Right lobe of liver (tissue), 6 donors: ENCODE measurements at places on chromosomes 11 and 22. TPM values are rescaled to one million over a fixed set of nuclear protein-coding genes. Genes with fewer than 3 reads are reported as not detected.

MRE11 gene
- 5.6 TPM for total RNA-seq

ZNF215 gene
- not detected for total RNA-seq

TENM4 gene
- 0.20 TPM for total RNA-seq

OR52H1 gene
- total RNA-seq, result not detected

CLMP gene
- total RNA-seq, result 1.2 TPM

MS4A8 gene
- total RNA-seq, result not detected

SLC22A6 gene
- not detected for total RNA-seq

PGM2L1 gene
- 1.3 TPM for total RNA-seq

TSPAN32 gene
- total RNA-seq, result 0.24 TPM

GLB1L3 gene
- not detected for total RNA-seq

SBF1 gene
- 26.8 TPM for total RNA-seq

OR4A16 gene
- total RNA-seq, result not detected

DBX1 gene
- not detected for total RNA-seq

CARNS1 gene
- 0.12 TPM for total RNA-seq

GUCD1 gene
- 281 TPM for total RNA-seq

PATE3 gene
- not detected for total RNA-seq

CALCB gene
- not detected for total RNA-seq

SCGB1C1 gene
- not detected for total RNA-seq

CCDC88B gene
- total RNA-seq, result 10.6 TPM

CYB5R3 gene
- total RNA-seq, result 154 TPM

WNT11 gene
- 13.0 TPM for total RNA-seq
